Left forelimb (tissue), 1 donor: ENCODE measurements at places on chromosomes 11 and 22.

- DNase-seq: no peak
These were observed 11.9 kb upstream of the NARS2 start for GRCh38 chr11:78586452-78587046.

- DNase-seq: no peak
These were observed 1430.0 kb downstream of the BRD1 start for GRCh38 chr22:48397531-48398180.

- DNase-seq: no peak
These were observed 94.3 kb downstream of the ETS1 start for GRCh38 chr11:128492903-128493569.

DNA sequence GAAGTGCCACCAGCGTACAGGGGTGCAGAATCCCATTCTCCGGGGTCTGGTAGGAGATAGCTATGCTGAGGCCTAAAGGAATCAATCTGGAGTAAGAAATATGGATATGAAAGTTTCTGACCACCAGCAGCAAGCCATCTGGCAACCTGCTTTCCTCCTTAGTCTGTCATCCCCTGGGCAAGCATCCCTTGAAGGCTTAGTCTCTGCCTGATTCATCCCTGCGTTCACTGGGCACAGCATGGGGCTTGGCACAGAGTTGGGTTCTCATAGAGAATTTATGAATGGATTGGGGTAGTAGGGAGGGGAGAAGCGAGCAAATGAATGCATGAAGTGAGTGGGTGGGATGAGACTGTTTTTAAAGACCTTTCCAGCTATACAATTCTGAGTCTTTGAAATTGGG, 85.8 kb upstream of the NARS2 start:
- DNase-seq: no peak

DNA sequence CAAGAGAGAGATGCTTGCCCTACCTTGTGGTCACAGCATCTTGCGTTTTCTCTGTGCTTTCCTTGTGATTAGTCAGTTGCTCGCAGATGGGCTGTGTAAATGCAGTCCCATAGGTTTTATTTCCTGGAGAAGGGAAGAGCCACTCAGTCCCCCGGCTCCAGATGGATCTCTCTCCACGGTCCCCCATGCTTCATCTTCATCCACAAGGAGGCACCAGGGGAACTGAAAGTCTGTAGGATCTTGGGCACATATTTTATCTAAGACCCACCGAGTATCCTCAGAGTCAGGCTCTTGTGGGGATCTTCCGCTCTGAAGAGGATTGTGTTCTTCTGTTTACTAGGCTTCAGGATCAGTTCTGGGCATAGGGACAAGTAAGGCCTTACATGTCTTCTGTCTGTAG, 66.8 kb upstream of the E2F8 start:
- DNase-seq: no peak

DNA sequence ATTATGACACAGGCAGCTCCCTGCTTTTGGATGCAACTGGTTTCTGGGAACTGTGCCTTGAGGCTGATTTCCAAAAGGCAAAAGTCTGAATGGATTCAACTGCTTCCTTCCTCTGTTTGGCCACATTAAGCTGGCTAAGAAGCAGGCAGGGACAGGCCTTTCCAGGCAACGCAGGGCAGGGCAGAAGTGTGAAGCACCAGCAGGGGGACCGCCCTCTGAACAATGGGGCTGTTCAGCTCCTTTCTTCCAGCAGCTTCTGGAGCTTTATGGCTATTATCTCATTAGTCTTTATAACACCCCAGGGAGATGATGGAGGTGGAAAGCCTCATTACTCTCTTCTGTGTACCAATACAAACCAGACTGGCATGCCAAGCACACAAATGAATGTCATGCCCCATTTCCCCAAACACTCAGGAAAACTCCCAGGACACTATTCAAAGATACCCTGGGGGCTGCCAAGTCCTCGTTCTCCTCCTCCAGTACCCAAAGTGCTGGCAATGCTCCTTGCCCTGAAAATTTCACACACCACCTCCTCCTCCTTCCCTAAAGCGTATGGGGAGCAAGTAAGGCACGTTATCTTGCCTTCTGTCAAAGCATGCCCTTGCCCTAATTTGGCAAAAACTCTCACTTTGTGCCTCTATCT, 21.3 kb downstream of the MORC2 start:
- no peak for DNase-seq

- DNase-seq: no peak
These were observed 24.4 kb downstream of the GRAP2 start for GRCh38 chr22:39925273-39925672.

DNA sequence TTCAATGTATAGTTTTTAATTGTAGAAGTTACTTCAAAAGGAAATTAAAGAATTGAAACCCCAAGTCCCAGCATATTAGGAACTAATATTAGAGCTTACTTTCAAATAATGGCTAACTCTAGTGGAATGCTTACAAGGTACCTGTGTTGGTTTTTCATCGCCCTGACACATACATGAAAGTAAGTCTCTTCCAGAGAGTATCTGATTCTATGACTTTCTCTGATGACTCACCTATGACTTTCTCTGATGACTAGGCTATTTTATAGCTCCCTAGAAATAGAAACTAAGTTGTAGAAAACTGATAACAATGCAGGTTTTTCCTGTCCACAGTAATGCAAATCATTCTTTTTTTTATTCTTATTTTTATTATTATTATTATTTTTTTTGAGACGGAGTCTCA, 33.6 kb upstream of the MMP7 start:
- DNase-seq: no peak

- peak; percentile 18 for DNase-seq
These were observed 230.2 kb upstream of the B3GAT1 start for GRCh38 chr11:134642206-134642605.

GRCh38 chr11:121063728-121064127, 37.3 kb upstream of the TECTA start:
- DNase-seq: no peak

DNA sequence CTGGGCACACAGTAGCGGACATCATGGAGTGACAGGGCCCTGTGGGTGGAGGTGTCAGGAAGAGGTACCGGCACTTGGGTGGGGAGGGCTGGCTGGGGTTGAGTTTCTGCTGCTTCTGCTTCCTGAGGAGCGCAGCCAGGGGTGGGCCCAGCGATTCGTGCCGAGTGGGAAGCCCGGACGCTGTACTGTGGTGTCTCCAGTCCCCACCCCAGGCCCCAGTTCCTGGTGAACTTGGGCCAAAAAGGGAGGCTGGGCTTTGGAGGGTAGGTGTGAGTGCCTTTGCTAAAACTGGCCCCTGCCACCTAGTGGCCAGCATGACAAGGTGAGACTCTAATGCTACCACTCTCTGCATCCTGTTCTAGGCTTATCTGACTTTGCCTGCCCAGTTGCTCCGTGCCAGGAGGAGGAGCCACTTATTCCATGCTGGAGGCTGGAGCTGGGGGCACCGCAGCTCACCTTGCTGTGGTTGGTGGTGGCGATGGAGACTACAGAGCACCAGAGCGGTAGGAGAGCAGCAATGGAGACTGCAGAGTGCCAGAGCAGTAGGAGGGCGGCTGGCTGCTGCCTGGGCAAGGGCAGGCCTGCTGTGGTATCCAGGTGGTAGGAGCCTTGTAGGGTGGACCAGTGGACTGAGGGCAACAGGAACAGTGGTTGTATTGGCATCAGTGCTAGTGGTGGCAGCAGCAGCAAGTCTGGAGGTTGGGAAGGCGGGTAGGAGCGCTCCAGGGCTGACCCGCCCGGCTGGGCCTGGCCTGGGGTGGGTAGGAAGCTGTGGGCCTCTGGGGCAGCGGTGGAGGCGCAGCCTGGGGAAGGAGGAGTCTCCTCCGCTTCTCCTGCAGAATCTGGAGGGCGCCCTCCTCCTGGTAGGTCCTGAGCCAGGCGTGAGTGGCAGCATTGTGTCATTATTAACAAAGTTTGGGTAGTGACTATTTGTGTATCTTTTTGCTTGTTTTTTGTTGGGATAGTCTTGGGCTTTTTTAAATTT, 2.2 kb upstream of the RFPL2 start:
- DNase-seq: no peak

DNA sequence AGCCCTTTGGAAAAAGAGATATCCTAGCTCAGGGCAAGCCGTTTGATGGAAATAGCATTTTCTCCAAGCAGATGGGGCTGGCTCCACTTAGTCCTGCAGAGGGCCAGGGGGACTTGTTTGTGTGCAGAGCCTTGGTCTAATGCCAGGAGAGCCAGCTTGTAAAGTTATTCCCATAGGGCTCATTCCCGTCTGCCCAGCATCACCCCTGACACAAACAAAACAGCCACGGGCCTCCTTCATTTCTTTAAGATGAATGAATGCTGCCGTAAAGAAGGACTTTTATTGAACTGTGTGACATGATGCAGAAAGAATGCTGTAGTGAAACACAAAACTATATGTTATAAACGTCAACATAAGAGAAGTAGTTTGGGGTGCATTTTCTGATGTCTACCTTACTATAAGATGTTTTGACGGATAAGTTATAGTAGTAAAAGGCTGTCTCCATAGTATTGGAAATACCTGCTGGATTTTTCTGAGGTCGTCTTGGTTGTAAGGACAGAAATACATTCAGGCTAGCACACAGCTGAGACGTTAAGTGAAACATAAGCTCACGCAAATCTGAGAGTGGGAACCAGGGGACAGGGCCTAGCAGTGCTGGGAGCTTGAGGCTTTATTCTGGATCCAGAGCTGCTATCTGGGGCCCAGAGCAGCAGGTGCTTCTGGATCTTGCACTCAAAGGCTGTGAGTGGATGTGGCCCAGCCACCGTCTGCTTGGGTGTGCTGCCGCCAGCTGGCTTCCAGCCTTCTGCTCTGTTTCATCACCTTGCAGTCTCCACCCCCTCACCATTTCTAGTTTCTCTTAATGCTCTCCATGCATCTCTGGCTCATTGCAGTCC, 53.3 kb downstream of the NCAM1 start:
- peak; percentile 74 for DNase-seq

- DNase-seq: no peak
These were observed 224.3 kb upstream of the C11orf87 start for GRCh38 chr11:109197656-109198055.

- DNase-seq: no peak
These were observed 57.5 kb upstream of the PLET1 start for GRCh38 chr11:112318184-112318591.

- no peak for DNase-seq
These were observed 29.9 kb upstream of the COMT start for GRCh38 chr22:19911540-19912270.

- no peak for DNase-seq
These were observed 253.1 kb downstream of the CADM1 start for GRCh38 chr11:115251126-115251525.

DNA sequence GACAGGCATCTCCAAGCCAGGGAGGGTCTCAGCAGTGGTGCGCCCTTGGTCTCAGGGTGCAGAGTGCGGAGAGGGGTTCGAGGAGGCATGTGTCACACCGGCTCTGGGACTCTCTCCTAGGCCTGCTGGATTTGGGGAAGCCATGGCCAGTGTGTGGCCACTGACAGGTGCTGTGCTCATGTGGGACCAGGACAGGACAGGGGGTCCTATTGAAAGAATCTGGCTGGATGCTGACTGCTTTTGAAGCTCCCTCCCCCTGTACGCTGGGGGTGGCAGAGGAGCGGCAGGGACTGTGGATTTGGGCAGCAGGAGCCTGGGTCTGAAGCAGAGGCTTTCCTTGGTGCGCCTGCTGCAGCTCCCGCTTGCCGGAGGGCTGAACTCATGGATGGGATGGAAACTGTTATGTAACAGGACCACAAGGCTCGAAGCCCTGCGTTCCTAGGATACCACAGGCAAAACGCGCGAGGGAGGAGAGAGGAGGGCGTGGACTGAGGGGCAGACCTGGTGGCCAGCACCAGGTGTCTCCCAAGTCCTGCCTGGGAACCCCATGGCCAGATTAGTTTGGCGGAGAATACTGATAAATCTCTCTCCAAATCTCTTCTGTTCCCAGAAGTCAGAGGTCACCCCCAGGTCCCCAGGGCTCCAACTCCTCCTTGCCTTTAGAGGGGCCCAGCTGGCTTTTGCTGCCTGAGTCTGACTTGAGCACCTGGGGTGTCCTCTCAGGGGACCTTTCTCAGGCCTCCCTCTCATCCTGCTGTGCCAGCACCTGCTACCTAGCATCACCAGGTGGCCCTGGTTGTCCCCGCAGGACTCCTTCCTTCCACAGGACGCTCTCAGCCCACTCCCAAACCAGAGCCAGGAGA, 13.8 kb upstream of the TEF start:
- no peak for DNase-seq

GRCh38 chr22:50314455-50315288, 7.2 kb upstream of the PLXNB2 start:
- no peak for DNase-seq

GRCh38 chr11:16271258-16271657, 85.1 kb downstream of the SOX6 start:
- DNase-seq: no peak

- no peak for DNase-seq
These were observed 93.2 kb downstream of the TBC1D22A start for GRCh38 chr22:46855681-46856080.

- DNase-seq: peak; percentile 47
These were observed 92.2 kb downstream of the PHF21B start for GRCh38 chr22:44917372-44918165.

- DNase-seq: no peak
These were observed 9.5 kb downstream of the IRF7 start for GRCh38 chr11:606245-606644.

DNA sequence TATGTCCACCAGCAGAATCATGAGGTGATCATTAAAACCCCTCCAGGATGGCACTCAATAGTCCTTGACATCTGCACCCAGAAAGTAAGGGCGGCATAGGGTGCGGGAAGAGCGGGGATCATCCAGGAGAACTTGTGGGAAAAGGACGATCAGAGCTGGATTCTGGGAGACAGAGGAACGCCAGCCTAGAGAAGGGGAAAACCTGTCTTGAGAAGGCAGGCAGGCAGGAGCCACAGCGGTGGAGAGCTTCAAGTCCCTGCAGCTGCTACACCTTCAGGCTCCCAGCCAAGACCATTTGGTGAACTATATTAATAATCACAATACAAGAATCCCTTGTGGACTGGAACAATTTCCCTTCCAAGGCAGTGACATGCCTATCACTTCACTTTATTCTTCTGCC, 134.3 kb downstream of the BUD13 start:
- DNase-seq: peak; percentile 41

DNA sequence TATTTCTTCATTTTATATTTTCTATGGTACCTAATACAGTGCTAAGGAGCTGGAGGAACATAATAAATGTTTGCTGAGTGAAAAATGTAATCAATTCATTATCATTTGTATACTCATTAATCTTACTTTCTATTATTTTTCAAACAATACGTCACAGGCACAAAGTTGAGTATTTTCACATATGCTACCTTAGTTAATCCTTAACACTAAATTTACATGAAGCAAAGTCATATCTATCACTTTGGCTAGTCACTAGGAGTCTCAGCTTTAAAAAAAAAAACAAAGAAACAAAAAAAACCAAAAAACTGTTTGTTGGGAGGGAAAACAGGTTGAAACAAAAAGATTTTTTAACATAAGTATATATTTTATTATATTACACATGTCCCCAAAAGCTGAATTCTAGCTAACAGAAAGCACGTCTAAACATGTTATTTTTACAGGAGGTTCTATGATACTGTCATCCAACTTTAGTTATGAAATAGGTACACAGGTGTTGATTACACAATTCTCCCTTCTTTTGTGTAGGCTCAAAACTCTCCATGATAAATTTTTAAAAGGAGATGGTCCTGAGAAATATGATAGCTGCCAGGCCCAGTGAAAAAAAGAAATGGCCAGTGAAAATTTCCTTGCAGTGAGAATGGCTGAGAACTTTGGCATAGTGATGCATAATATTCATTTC, 14.3 kb downstream of the HPS5 start:
- DNase-seq: no peak
